ENCODE measurements at places on chromosomes 2 and 18.

DNA sequence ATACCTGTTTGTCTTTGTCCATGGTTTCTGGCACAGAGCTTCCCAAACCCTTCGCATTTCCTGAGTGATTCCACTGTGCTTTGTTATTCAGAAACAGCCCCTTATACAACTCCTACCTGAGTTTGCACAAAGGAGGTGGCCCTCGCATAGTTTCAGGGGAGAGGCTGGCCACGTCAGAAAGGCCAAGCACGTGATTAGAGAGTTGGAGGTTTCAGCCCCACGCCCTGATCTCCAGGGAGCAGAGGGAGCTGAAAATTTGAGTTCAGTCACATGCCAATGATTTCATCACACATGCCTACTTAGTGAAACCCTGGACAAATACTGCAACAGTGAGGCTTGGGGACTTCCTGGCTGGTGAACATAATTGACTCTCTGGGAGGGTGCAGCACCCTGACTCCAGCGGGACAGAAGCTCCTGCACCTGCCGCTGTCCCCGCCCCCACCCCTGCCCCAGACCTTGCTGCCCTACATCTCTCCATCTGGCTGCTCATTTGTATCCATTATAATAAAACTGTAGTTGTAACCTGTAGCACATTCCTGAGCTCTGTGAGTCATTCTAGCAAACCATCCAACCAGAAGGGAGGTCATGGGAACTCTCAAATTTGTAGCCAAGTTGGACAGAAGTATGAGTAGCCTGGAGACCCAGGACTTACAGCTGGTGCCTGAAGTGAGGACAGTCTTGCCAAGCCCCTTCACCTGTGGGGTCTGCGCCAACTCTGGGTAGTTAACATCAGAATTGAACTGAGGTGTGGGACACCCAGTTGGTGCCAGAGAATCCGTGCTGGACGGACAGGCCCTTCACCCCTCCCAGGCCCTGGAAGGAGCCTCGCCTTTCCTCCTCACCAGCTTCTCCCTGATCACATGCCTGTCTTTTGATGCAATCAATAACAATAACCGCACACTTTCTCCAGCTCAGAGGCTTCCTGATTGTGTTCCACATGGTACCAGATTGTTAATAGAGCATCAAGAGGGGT, 224.3 kb downstream of the ANAPC1 start:
- DNase-seq, result no peak

DNA sequence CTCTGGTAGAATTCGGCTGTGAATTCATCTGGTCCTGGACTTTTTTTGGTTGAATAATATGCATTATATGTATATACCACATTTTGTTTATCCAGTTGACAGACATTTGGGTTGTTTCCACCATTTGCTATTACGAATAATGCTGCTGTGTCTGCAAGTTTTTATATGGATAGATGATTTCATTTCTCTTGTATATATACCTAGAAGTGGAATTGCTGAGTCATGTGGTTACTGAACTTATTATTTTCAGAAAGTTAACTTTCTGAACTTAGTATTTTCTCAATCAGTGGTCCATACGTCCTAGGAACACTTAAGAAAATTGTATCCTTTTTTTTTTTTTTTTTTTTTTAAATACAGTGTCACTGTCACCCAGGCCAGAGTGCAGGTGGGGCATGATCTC, 63.3 kb downstream of the RIF1 start:
- DNase-seq, result no peak

DNA sequence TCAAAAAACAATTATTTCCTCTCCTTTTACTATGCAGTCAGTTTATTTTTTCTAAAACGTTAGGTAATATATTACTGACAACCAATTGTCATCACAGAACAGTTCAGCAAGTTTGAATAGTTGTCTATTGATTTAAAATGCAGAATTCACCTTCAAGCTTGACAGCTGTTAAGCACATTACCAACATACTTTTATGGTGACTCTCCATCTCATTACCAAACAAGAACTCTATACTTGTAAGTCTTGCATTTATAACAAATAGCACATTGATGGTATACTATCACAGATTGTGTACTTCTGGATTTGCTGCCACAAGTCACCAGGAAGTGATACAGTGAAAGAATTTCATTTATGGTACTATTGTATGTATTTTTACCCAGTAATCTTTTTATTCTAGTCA, 99.4 kb upstream of the PPP1CB start:
- DNase-seq, result no peak

DNA sequence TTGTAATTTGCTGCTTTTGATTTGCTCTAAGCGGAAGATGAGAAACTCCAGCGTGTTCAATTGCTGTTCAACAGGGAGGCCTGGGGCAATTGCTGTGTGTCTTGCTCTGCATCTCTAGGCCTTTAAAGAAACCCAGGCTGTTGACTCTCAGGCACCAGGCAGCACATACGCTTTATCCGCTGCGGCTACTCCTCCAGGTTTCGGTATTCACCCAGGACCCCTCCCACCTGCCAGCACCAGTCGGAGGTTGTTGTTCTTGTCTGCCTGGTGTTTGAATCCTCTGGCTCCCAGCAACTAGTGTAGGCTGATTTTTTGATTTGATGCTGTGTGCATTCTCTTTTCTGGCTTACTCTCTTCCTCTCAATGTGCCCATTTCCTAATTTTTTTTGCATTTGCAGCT, 383.1 kb downstream of the TSN start:
- DNase-seq, result no peak

DNA sequence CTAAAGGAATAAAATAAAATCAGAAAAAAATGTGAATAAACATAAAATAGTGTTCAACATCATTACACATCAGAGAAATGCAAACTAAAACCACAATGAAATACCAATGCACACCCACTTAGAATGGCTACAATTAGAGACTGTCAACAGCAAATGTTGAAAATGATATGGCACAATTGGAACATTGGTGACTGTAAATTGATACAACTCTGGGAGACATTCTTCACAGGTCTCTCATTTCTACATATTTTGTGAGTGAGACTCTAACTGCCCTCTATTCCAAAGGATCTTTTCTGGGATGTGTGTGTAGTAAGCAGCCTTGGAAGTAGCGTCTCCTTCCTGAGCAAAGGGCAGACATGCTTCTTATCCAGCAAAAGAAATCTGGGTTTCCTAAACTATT, 323.0 kb downstream of the FBXO15 start:
- DNase-seq, result no peak

DNA sequence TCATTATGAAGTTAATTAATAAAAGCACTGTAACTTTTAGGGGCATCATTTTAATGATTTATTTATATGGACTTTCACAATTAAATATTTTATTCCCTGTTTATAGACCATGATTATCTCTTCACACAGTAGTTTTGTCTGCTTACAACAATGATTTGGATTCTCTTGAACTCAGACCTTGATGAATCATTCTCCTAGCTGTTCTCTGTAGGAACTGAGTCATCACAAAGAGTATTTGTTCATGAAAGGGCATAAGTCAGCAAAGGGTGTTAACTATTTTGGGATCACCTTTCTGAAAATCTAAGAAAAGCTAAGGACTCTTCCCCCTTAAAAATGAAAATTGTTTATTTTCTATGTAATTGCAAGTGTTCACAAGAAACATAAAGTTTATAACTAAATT, 461.1 kb upstream of the UBE2E3 start:
- no peak for DNase-seq

DNA sequence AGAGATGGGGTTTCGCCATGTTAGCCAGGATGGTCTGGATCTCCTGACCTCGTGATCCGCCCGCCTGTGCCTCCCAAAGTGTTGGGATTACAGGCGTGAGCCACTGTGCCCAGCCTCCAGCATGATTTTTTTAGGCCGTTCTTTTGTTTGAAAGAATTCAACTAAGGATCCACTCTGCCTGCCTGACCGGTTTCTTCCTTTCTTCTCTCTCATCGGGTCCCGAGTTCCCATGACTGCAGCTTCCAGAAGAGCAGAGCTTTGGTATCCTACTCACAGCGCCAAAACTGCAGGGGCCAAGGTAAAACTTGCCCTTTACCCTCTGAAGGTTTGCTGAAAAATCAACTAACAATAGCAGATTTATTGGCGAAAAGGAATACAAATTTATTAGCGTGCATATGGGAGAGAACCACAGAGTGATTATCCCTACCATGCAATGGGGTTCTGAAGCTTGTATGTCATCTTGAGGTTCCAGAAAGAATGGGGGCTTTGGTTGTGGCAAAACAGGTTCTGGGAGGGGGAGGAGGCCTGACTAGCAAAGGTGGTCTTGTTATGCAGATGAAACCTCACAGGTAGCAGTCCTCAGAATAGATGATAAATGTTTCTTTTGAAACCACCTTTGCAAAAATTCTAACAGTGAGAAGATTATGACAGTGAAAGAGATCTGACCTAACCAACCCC, 87.0 kb upstream of the MSH6 start:
- DNase-seq, result no peak

DNA sequence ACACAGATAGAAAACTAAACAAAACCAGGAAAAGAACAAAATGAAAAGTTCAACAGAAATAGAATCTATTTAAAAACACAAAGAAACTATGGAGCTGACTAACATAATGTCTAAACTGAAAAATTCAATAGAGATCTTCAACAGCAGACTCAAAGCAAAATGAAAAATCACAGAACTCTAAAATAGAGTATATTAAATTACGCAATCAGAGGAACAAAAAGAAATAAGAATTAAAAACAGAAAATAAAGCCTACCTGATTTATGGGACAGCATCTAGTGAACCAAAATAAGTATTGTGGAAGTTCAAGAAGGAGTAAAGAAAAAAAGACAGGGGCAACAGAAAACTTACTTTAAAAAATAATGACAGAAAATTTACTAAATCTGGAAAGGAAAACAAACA, 152.1 kb upstream of the GALNT5 start:
- no peak for DNase-seq

GRCh38 chr2:163563336-163563735, 172.5 kb downstream of the FIGN start:
- DNase-seq, result no peak

- DNase-seq, result no peak
Observed at GRCh38 chr2:127045792-127046501, 61.0 kb downstream of the BIN1 start.

DNA sequence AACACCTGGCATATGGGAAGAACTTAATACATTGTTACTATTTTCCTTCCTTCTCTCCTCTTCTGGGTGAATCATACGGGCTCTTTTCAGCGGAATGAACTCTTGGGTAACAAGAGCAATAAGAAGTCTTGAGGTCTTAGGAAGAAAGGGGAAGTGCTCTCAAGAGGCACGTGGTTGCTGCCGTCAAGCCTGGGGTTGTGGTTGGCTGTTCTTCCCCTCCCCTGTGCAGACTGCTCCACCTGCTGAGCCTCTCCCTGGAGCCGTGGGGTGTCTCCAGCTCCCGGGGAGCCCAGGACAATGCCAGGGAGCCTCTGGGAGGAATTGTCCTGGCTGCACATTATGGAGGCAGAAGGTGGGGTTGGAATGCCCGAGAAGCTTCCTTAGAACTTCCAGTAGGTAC, 19.4 kb downstream of the TOGARAM2 start:
- DNase-seq, result no peak

DNA sequence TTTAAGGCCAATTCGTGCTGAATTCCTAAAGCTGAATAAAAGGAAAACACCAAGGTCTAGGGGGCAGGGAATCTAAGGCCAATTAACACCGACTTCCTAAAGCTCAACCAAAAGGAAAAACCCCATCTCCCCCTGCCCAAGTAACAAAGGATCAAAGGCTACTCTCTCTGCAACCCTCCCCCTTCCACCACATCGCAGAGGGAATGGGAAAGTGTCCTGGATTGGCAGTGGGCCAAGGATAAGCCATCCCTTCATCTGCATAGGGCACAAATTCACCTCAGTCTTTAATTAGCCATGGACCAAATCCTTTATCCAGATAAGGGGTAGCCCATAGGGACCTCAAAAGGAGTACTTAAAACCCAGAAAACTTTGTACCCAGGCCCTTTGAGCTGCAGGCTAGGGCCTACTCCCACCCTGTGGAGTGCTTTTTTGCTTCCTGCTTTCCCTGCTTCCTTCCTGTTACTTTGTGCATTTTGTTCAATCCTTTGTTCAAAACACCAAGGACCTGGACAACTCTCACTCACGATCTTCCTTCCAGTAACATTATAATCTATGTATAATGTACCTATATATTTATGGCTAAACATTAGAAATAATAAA, 2119.8 kb upstream of the CELF4 start:
- DNase-seq, result no peak

DNA sequence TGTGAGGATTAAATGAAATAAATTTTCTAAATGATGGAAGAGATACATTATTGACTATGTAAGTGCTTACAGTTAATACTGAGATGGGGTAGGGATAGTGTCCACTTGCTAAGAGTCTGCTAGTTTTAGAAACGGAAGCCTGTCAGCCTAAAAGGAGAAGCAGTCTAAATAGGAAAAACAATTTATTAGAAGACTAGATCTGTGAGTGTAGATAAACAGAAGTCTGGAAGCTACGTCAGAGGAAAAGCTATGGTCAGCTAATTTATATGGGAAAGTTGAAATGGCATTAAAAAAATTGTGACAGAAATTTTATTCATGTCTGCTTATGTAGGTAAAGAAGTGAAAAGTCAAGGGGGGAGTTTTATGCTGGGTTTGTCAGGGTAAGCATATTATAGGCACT, 1338.4 kb upstream of the CHAC2 start:
- DNase-seq, result no peak

GRCh38 chr2:190679813-190680591, 31.1 kb downstream of the NAB1 start:
- peak; percentile 28 for DNase-seq

DNA sequence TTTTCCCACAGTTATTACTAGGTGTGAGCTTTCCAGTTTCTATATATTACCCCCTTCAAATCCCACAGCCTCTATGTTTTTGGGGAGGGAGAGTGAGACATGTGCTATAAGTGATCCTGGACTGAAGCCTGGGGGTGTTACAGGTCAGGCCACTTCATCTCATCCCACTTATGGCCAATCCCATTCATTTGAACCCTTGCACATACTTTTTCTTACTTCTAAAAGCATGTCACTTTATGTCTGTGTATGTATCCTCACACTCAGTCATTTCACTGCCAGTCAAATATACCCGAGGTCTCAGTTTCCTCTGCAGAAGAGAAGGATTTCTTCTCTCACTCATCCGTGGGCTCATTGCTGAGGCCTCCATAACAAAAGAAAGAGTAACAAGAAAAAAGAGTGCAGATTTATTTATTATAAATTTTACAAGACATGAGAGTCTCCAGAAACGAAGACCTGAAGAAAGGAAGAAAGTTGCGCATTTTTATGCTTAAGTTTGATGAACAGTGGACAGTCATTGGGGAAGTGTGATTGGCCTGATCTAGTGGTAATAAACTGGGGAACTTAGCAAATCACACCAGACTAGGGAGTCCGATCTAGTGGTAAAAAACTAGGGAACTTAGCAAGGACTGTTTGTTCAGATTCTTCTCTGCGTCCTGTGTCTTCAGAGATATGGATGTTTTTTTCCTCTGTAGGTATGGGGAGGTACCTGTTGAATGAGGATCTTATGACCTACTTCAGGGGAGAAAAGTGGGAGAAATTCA, 52.1 kb downstream of the ICOS start:
- DNase-seq, result no peak

DNA sequence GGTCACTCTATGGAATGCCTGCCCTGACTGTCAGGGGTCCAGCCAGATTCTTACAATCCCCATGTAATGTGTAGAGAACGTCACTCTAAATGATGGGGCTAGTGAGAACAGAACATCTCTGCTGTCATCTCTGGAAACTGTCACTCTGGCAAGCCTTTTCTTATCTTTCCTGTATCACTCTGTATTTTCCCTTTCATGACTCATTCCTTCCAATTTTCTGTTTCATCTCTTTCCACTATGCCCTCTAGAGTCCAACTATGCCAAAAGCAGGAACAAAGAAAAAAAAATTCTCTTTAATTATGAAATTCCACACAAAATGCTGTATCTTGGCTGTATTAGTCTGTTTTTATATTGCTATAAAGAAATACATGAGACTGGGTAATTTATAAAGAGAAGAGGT, 608.8 kb downstream of the ADCYAP1 start:
- no peak for DNase-seq

Data from stimulated activated CD8-positive, alpha-beta memory T cell treated with anti-CD3 and anti-CD28 coated beads, Interleukin-15, amount 100 ng/mL, for 48 hours (primary cell).